ENCODE measurements at places on chromosomes 7 and 10.

- no peak for DNase-seq
Measured at GRCh38 chr10:132884691-132885271, 57.6 kb downstream of the CFAP46 start.

- no peak for DNase-seq
Measured at GRCh38 chr10:85377029-85377806, 989.4 kb downstream of the GRID1 start.

GRCh38 chr7:77819021-77819420, 20.4 kb downstream of the PHTF2 start:
- no peak for DNase-seq

- no peak for DNase-seq
Measured at GRCh38 chr7:140156460-140157080, 20.2 kb downstream of the KDM7A start.

DNA sequence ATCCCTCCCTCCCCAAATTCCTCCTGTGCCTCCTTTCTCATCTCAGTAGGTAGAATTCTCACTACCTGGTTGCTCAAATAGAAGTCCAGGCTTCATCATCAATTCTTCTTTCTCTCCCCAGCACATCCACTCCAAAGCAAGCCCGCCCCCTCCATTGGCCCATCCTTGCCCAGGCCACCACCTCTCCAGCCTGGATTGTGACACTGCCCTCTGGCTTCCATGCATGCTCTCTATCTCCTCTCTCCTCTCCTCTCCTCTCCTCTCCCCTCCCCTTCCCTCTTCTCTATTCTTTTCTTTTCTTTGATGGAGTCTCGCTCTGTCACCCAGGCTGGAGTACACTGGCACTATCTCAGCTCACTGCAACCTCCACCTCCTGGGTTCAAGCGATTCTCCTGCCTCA, 144.9 kb downstream of the UBE2H start:
- DNase-seq, result no peak

GRCh38 chr7:17939606-17940301, 540 bp downstream of the SNX13 start:
- DNase-seq, result no peak

DNA sequence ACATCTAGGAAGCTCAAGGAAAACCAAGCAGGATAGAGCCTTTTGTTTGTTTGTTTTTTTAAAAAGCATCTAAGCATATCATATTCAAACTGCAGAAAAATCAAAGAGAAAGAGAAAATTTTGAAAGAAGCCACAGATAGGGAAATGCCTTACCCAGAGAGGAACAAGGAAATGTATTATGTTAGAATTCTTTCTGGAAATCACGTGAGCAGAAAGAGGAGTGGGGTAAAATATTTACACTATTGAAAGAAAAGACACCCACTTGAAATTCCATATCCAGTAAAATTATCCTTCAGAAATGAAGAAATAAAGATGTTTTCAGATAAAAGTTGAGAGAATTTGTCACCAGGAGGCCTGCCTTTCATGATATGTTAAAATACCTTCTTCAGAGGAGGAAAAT, 775.7 kb upstream of the IGFBP3 start:
- DNase-seq, result no peak

DNA sequence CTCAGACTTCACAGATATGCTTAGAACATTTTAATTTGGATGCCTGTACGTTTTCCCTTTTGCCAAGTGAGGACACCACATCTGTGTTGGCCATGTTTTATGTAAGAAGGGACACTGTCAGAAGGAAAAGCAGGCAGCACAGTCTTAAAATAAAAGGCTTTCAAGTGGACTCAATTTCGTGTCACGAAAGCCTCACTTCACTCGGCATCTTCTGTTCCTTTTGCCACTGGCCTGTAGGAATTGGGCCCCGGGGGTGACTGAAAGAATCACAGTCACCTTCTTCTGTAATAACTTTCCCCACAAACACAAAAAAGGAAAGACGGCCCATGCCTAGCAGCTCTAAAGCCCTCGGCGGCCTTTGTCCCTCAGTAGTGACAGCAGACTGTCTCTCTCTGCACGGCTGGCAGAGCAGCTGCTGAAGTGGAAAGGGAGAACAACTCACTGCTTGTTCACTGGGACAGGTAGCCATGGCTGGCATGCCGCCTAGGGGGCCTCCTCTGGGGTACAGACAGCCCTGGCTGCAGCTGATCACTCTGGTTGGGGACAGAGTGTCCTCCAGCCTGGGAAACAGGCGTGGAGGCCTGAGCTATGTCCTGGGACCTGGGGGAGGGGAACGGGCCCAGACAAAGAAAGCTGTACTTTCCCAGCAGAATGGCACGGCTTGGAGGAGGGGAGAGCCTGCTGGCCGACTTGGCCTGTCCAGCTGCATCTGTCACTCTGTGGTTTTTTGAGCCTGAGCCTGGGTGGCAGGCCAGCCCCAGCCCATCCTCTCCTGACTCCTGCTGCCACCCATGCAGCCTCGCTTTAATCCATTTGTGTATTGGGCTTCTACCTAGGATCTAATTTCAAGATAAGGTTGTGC, 4.4 kb downstream of the RASSF4 start:
- no peak for DNase-seq

GRCh38 chr10:63375859-63376258, 89.9 kb downstream of the JMJD1C start:
- no peak for DNase-seq

DNA sequence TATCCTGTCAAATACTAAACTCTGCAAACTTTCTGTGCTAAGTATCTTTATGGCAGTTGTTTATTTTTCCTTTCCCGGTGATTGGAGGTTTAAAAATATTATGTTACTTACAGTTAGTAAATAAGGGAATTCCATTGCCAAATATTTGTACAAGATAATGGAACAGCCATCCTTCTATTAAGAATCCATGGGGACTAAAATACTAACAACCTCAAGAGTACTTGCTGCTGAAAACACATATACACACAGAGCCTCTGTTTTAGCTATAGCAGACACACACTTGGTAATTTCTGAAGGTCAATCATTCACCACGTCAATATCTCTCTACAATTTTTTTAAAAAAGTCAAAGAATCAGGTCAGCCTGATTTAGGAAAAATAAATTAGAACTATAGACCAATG, 32.4 kb downstream of the TSPAN12 start:
- no peak for DNase-seq

- no peak for DNase-seq
Measured at GRCh38 chr7:84247591-84247990, 53.0 kb upstream of the SEMA3A start.

DNA sequence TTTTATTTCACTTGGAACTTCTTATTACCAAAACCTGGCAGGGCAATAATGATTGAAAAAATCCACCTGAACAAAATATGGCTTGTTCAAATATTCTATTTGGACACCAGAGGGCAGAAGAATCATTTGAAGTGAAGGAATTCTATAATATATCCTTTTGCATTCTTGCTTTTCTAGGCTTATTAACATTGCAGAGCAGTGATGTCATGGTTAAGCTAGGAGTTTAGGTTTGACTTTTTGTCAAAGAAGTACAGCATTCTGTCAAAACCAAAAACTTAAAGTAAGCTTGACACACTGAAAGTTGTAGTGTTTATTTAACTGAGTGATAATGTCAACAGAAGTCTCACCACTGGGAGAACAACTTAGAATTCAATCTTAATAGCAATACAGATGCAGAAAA, 156.0 kb downstream of the SEMA3D start:
- no peak for DNase-seq

DNA sequence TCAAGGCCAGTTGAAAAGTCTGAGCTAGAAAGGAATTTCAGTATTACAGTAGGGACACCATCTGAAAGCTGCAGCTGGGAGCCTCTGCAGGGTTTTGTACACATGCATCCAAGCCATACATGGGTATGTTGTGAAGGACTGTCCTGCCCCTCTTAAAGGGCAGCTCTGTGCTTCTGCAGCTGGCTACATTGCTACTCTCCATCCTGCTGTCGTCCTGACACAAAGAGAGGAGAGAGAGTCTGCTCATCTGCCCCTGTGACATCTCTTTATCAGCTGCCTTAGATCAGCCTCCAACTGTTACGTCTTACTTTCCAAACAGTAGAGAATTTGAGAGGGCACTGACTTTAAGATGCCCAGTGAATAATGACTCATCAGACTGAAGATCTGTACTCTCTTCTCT, 602.7 kb downstream of the SORCS3 start:
- DNase-seq, result no peak

- DNase-seq, result no peak
Measured at GRCh38 chr10:5565671-5566581, 41.2 kb downstream of the CALML3 start.

DNA sequence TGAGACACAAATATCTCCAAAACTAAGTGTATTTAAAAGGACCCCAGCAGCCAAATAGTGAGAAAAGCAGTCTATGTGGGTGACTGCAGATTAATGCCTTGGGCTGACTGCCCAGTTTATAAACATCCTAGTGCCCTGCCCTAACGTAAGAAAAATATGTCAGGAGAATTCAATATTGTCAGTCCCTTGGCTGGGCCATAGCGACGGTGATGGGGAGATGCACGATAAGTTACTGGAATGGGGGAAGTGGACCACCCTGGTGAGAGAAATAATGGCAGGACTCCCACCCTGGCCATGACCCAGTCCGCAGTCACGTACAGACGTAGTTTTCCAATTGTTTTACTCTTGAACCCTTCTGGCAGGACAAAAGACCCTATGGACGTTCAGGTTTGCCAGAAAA, 48.0 kb downstream of the JCAD start:
- DNase-seq, result no peak

DNA sequence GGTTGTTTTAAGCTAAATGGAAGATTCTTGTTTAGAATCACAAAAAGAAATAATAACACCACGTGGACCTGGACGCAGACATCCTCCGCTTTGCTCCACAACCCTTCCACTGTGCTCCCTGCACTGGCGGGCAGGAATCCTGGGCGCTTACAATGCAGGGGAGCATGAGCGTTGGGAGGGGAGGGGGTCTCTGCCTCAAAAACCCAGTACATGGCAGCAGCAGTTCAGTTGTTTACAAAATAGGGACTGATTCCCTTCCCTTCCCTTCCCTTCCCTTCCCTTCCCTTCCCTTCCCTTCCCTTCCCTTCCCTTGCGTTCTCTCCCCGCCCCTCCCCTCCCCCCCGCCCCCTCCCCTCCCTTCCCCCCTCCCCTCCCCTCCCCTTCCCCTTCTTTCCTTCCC, 169.6 kb upstream of the ITGB1 start:
- no peak for DNase-seq

DNA sequence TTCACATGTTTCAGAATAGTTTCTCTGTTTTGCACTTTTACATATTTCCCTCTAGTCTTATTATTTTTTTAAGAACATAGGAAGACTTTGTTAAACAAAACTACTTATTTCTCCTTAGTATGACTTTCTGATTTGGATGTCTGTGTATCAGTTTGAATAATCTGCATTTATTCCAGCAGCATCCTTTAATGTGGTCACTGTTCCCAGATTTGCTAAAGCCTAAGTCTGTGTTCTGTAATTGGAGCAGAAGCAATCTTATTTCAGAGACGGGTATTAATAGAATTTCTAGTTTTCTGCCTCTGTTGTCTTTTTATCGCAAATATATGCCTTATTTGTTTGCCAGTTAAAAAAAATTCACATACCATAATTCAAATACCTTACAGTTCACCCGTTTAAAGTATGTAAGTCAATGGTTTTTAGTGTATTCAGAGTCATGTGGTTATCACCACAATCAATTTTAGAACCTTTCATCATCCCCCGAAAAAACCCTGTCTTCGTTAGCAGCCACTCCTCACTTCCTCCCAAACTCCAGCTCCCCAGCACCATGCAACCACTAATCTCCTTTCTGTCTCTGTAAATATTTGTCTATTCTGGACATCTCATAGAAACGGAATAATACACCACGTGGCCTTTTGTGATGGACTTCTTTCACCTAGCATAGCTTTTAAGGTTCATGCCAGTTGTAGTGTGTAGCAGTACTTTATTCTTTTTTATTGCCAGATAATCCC, 58.7 kb downstream of the INPP5F start:
- no peak for DNase-seq

DNA sequence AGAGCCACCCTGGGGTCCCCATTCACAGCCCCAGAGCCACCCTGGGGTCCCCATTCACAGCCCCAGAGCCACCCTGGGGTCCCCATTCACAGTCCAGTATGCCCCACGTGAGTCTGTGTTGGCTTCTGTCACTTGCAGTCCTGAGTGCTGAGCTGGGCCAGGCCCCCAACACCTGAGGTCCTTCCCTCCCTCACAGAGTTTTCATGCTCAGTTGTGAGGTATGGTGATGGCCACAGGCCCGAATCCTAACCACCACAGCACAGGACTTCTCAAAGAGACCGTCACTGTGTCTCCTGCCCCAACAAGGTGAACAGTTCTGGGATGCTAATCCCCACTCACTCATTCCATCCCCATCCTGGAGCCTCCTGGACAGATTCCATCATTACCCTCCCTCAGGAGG, 239.2 kb downstream of the PTPRN2 start:
- no peak for DNase-seq

GRCh38 chr7:24318326-24318725, 34.3 kb downstream of the NPY start:
- no peak for DNase-seq

DNA sequence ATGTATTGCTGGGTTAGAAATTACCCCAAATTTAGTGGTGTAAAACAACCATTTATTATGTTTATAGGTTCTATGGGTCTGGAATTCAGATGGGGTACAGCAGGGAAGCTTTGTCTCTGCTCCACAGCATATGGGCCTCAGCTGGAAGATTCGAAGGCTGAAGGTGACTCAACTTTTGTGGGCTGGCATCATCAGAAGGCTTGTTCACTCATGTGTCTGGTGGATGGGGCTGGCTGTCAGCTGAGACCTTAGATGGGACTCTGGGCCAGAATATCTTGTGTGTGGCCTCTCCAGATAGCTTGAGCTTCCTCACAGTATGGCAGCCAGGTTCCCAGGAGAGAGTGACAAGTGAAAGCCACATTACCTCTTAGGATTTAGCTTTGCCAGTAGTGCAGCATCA, 45.9 kb downstream of the ZNF503 start:
- DNase-seq, result no peak

DNA sequence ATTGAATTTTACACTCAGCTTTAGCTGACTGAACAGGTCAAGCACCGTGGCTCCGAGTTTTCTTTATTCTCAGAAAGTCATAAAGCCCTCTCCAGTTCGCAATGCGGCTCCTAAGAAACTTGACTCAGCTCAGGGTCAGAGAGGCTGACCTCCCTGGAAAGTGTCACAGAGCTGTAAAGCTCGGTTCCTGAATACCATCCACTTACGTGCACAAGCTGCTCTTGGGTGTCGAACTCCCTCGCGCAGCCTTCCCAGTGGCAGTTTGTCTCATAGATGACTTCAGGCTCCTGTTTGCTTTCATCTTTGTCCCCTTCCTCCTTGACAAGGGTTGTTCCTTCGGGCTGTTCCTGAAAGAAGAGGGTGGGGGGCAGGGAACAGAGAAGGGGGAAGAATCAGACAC, 213.7 kb downstream of the GLI3 start:
- DNase-seq, result no peak

All from NCI-H187 (cell line).